ENCODE measurements at places on chromosomes 12 and 14. TPM values are rescaled to one million over a fixed set of nuclear protein-coding genes. Genes with fewer than 3 reads are reported as not detected.

IFI27 gene
- total RNA-seq, result 315 TPM

MLF2 gene
- 131 TPM for total RNA-seq

- DNase-seq, result no peak
- H3K4me3 ChIP-seq, result no peak overlapping the region
- no peaks in the 10 kb centered on the region for H3K27me3 ChIP-seq
- no peaks in the 10 kb centered on the region for H3K36me3 ChIP-seq
- H3K27ac ChIP-seq, result no peak overlapping the region
Observed at GRCh38 chr14:103495854-103496253, 26.8 kb downstream of the CKB start.

DNA sequence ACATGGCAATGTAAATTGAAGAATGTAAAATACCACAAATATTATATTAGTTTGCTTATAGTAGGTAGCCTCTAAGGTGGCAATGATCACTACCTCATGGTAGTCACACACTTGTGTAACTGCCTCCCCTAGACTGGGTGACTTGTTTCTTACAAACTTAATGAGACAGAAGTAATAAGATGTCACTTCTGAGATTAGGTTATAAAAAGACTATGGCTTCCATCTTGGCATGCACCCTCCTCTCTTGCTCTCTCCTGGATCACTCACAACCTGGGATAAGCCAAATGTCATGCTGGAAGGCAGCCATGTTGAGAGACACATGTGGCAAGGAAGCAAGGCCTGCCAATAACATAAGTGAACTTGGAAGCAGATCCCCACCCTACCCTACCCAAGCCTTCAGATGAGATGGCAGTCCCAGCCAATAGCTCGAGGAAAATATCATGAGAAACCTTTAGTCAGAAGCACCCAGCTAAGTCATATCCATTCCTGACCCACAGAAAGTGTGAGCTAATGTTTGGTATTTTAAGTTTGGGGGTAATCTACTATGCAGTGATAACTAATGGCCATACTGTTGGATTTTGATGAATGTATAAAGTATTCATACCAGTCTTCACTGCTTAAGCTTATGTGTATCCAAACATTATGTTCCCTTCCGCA, 43.3 kb downstream of the PPP1R12A start:
- DNase-seq, result no peak
- no peaks in the 10 kb centered on the region for H3K27me3 ChIP-seq
- peaks cover 16% of the 10 kb centered on the region for H3K4me1 ChIP-seq
- no peak overlapping the region for H3K27ac ChIP-seq
- no peak overlapping the region for H3K4me3 ChIP-seq
- no peaks in the 10 kb centered on the region for H3K36me3 ChIP-seq

- no peak for DNase-seq
- no peak overlapping the region for H3K4me3 ChIP-seq
- H3K27ac ChIP-seq, result no peak overlapping the region
- H3K27me3 ChIP-seq, result no peaks in the 10 kb centered on the region
- no peaks in the 10 kb centered on the region for H3K36me3 ChIP-seq
Observed at GRCh38 chr14:78486081-78486480, 315.9 kb downstream of the NRXN3 start.

TAMALIN gene
- total RNA-seq, result 40.8 TPM

DNA sequence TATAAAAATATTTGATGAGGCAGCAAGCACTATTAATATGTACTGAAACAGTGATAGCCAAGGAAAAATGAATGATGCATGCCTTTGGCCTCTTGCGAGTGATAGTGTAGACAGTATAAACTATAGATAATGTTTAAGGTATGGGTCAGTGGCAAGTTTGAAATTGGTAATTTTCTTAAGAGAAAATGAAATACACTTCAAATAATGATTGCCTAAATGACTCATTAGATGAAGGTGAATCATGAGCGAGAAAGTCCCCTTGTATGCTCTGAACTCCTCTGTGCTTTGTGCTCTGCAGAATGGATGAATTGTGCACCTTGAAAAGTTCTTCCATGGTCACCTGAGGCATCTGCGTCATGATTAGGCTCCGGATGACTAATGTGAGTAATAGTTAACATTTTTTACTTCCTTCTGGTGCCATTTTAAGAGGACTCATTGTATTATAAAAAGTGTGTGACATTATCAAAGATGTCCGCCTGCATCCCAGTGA, 84.9 kb upstream of the RTL1 start:
- H3K27ac ChIP-seq, result no peak overlapping the region
- H3K27me3 ChIP-seq, result no peaks in the 10 kb centered on the region
- H3K36me3 ChIP-seq, result no peaks in the 10 kb centered on the region
- no peak for DNase-seq
- H3K4me3 ChIP-seq, result no peak overlapping the region

IQSEC3 gene
- total RNA-seq, result 1.2 TPM

DNA sequence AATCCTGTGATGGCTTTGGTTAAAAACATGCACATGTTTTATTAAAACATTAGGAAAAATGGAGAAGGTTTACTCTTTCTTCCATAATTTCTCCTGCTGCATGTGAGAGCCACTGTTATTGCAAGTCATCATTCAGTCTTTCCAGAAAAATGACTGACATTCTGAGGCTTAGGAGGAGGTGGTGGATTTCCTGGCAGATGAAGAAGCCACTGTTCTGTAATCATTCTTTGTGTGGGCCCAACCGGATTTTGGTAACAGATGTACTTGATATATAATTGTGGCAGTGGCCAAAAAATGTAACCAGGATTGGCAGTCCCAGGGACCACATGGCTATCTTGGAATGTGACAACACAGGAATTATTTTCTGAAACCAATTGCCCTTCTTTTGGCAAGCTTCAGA, 120.2 kb downstream of the DAAM1 start:
- H3K27me3 ChIP-seq, result no peaks in the 10 kb centered on the region
- H3K4me1 ChIP-seq, result peaks cover 48% of the 10 kb centered on the region
- no peak overlapping the region for H3K27ac ChIP-seq

- no peaks in the 10 kb centered on the region for H3K27me3 ChIP-seq
- H3K36me3 ChIP-seq, result no peaks in the 10 kb centered on the region
- H3K4me3 ChIP-seq, result peak overlapping the region; percentile 22
- DNase-seq, result peak; percentile 75
Observed at GRCh38 chr12:6230321-6231110, 30.3 kb downstream of the CD9 start.

DNA sequence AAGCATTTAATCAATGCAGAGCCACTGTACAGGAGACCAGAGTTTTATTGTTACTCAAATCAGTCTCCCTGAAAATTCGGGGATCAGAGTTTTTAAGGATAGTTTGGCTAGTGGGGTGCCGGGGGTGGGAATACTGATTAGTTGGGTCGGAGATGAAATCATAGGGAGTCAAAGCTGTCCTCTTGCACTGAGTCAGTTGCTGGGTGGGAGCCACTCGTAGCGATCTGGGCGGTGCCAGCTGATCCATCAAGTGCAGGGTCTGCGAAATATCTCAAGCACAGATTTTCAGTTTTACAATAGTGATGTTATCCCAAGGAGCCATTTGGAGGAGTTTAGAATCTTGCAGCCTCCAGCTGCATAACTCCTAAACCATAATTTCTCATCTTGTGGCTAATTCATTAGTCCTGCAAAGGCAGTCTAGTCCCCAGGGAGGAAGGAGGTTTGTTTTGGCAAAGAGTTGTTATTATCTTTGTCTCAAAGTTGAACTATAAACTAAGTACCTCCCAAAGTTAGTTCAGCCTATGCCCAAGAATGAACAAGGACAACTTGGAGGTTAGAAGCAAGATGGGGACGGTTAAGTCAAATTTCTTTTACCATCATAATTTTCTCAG, 169.4 kb upstream of the PLEKHG7 start:
- DNase-seq, result no peak
- no peak overlapping the region for H3K4me3 ChIP-seq
- no peak overlapping the region for H3K27ac ChIP-seq
- H3K4me1 ChIP-seq, result no peaks in the 10 kb centered on the region

HOXC5 gene
- 2.7 TPM for total RNA-seq

SSTR1 gene
- 1.1 TPM for total RNA-seq

ANKS1B gene
- total RNA-seq, result 38.4 TPM

GRCh38 chr12:115401761-115402160, 717.8 kb upstream of the TBX3 start:
- no peak overlapping the region for H3K4me3 ChIP-seq
- H3K36me3 ChIP-seq, result no peaks in the 10 kb centered on the region
- no peak for DNase-seq
- no peaks in the 10 kb centered on the region for H3K4me1 ChIP-seq
- H3K27ac ChIP-seq, result no peak overlapping the region
- no peaks in the 10 kb centered on the region for H3K27me3 ChIP-seq

GRCh38 chr14:104749111-104749649, 3.8 kb upstream of the SIVA1 start:
- DNase-seq, result peak; percentile 52
- H3K27ac ChIP-seq, result peak overlapping the region; percentile 32
- H3K4me3 ChIP-seq, result no peak overlapping the region
- H3K4me1 ChIP-seq, result no peaks in the 10 kb centered on the region

SMCO3 gene
- total RNA-seq, result 4.3 TPM

DNA sequence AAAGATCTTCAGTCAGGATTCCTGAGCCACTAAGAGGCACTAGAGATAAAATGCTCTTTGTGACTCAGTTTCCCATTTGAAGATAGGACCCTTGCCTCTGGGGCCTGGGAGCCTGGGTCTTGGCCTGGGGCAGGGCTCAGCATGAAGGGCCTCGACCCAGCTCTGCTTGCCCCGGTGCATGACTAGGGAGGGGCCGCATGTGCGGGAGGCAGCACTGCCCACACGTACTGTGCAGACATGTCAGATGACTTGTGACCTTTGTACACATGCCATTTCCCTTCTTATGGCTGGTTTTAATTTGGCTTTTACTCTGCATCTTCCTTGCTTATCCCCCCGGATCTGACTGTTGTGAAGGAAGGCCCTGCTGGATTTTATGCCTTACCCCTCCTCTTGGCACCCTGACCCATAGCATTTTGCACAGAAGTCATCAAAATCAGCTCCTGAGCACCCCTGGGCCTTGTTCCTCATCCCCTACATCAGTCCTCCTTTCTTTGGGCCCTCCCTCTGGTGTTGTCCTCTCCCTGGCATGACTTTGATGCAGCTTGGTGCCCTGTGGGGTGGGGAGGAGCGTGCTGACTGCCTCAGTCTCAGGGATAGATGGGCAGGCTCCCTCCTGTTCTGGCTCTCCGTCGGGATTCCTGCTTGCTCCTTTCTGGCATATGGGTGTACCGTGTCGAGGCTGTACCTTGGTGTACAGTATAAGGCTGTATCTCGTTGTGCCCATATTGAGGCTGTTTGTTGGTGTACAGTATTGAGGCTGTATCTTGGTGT, 4.4 kb downstream of the CLSTN3 start:
- H3K36me3 ChIP-seq, result no peaks in the 10 kb centered on the region
- no peak overlapping the region for H3K27ac ChIP-seq
- no peak overlapping the region for H3K4me3 ChIP-seq
- H3K4me1 ChIP-seq, result no peaks in the 10 kb centered on the region

- DNase-seq, result no peak
- H3K27me3 ChIP-seq, result no peaks in the 10 kb centered on the region
- no peaks in the 10 kb centered on the region for H3K4me1 ChIP-seq
- no peak overlapping the region for H3K4me3 ChIP-seq
- H3K36me3 ChIP-seq, result no peaks in the 10 kb centered on the region
- no peak overlapping the region for H3K27ac ChIP-seq
Observed at GRCh38 chr12:72872238-72872887, 600.2 kb downstream of the TRHDE start.

- no peaks in the 10 kb centered on the region for H3K27me3 ChIP-seq
- DNase-seq, result no peak
- H3K36me3 ChIP-seq, result no peaks in the 10 kb centered on the region
- no peaks in the 10 kb centered on the region for H3K4me1 ChIP-seq
Observed at GRCh38 chr12:65906006-65906405, 81.7 kb downstream of the HMGA2 start.

DNA sequence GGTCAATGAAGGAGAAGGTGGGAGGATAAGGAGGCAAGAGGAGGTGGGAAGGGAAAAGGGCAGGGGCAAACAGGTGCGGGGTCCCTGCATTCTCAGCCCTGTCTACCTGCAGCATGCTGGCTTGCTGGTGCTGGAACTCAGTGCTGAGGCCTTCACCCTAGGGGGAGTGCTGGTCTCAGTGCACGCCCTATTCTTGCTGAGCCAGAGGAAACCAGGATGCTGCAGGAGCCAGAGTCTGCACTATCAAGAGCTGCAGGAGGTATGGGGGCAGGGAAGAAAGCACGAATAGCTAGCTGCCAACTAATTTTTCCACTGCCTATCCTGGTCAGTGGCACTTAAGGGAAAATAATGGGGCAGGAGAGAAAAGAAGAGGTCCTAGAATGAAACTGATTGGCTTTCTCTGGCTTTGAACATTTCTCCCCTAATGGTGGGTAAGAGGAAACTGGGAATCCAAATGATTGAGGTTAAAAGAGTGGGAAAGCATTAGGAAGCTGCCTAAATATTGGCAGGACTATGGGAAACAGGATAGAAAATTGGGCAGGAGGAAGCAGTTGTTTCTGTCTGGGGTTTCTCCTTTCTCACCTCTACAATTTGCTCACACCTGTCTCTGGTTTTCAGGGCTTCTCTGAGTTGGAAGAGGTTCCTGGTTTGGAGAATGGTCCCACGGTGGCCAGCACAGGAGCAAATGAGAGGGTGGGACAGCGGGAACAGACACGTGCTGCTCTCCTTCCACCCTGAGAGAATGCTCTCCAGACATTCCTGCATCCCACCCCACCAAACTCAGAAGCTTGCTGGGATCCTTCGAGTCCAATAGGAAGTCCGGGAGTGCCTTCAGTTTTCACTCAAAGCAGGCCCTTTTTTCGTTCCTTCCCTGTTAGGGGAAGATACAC, 1.9 kb downstream of the TMEM253 start:
- H3K36me3 ChIP-seq, result no peaks in the 10 kb centered on the region
- H3K4me3 ChIP-seq, result peak overlapping the region; percentile 64
- peaks cover 47% of the 10 kb centered on the region for H3K4me1 ChIP-seq
- peak overlapping the region; percentile 100 for H3K27ac ChIP-seq
- DNase-seq, result no peak
- no peaks in the 10 kb centered on the region for H3K27me3 ChIP-seq

ORMDL2 gene
- 12.9 TPM for total RNA-seq

GRCh38 chr14:81234278-81234677, 13.5 kb upstream of the GTF2A1 start:
- H3K36me3 ChIP-seq, result no peaks in the 10 kb centered on the region
- H3K4me3 ChIP-seq, result no peak overlapping the region
- no peaks in the 10 kb centered on the region for H3K4me1 ChIP-seq
- H3K27me3 ChIP-seq, result no peaks in the 10 kb centered on the region
- H3K27ac ChIP-seq, result no peak overlapping the region

Data from tibial nerve (tissue), 4 donors.